WTC11 (cell line): ENCODE measurements at places on chromosomes 16 and 17. TPM values are rescaled to one million over a fixed set of nuclear protein-coding genes. Genes with fewer than 3 reads are reported as not detected.

DNA sequence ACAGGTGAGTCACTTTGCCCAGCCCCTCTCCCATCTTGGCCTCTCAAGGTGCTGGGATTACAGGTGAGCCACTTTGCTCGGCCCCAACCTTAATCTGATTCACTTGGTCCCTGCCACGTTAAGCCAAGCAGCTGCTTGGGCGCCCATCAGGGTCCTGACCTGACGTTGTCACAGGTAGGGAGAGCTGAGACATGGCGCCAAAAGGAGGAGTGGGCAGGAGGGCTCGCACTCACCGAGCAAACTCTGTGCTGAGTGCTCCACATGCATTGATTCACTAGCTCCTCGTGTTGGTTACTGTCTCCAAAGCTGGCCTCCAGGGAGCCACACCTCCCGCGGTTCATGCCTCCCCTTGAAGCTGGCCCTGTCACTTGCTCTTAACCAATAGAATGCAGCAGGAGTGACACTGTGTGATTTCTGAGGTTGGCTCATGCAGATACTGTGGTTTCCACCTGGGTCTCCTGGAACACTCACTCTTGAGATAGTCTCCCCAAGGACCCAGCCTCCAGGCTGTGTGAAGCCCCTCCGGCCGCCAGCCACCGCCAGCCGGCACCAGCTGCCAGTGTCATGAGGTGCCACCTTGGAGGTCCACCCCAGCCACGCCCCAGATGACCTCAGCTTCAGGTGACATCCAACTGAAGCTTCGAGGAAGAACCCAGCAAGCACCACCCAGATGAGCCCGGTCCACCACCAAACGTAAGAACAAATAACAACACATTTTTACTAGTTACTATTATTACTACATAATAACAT is 223.0 kb downstream of the GSG1L start:
- no peak overlapping the region for H3K4me3 ChIP-seq
- H3K27me3 ChIP-seq, result no peaks in the 10 kb centered on the region
- no peak for DNase-seq

COA3 gene
- total RNA-seq, result 54.2 to 65.2 TPM (median 60.9 TPM) in 3 replicates

- H3K36me3 ChIP-seq, result no peaks in the 10 kb centered on the region
- no peak for DNase-seq
- H3K4me1 ChIP-seq, result peaks cover 15% of the 10 kb centered on the region
- no peak overlapping the region for H3K4me3 ChIP-seq
Measured at GRCh38 chr16:8576141-8577004, 13.9 kb downstream of the TMEM114 start.

PPL gene
- 28.5 to 29.6 TPM (median 28.7 TPM) in 3 replicates for total RNA-seq

GRCh38 chr16:85357924-85358505 is 245.7 kb upstream of the CIBAR2 start:
- H3K4me1 ChIP-seq, result peaks cover 12% of the 10 kb centered on the region
- H3K27ac ChIP-seq, result no peak overlapping the region
- H3K27me3 ChIP-seq, result no peaks in the 10 kb centered on the region

IGFALS gene
- total RNA-seq, result not detected in 3 replicates

CDH11 gene
- 9.8 to 11.6 TPM (median 10.1 TPM) in 3 replicates for total RNA-seq

- H3K27ac ChIP-seq, result no peak overlapping the region
- no peaks in the 10 kb centered on the region for H3K27me3 ChIP-seq
- no peak for DNase-seq
- H3K4me1 ChIP-seq, result no peaks in the 10 kb centered on the region
Measured at GRCh38 chr16:8901320-8901861, 19.2 kb downstream of the LITAFD start.

TAT gene
- total RNA-seq, result 0.66 to 0.89 TPM (median 0.68 TPM) in 3 replicates

DNA sequence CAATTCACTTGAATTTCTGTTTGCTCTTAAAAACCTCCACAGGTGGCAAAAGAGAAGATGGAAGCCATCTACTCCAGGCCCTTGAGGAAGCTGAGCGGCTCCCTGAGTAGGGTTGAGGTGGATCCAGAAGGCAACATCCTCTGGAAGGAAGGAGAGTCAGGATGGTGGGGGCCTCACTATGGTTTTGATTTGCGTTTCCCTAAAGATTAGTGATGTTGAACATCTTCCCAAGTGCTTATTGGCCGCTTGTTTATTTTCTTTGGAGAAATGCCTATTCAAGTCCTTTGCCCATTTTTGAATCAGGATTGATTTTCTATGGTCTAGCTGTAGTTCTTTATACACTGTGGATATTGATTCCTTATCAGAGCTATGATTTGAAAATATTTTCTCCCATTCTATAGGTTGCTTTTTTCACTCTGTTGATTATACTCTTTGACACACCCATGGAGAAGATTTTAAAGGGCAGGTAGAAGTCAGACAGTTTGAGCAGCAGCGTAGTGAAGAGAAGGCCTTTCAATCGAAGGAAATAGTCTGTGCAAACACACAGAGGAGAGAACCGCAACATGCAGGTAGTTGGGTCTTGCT is 58.6 kb downstream of the WSB1 start:
- peak overlapping the region; percentile 81 for H3K4me3 ChIP-seq
- DNase-seq, result no peak
- peak overlapping the region; percentile 62 for H3K27ac ChIP-seq
- H3K36me3 ChIP-seq, result peaks cover 4% of the 10 kb centered on the region; the same call in 1 of the 2 replicates
- H3K27me3 ChIP-seq, result peaks cover 9% of the 10 kb centered on the region; the same call in 1 of the 2 replicates

DNA sequence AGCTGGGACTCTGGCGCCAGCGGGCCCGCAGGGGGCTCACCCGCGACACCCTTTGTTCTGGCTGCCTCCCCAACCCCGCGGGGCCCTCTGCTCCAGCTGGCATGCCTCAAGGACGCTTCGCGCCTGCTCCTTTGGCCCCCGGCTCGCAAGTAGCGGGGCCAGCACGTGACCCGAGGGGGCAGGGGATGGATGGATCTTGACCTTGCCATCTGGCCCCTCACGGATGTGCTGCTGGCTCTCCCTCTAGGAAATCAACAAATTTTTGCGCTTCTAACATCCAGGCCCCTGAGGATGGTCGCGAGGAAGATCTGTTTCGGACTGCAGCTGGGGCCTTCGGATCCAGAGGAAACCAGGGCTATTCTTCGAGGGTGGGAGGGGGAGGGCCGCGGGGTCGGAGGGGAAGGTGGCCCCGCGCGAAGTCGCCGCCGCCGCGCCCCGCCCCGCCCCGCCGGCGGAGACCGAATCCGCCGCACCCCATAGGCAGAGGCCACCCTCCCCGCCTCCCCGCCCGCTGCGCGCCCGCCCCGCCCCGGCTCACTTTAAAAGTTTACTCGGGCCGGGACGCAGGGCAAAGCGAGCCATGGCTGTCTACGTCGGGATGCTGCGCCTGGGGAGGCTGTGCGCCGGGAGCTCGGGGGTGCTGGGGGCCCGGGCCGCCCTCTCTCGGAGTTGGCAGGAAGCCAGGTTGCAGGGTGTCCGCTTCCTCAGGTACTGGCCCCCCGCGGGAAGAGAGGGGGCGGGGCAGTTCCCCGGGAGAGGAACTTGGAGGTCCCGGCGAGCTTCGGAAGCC is at the start of gene ACSF2:
Gene ACSF2, plus strand, starts transcription at position 537 of the 790 bp plus-strand sequence. Its CDS starts 44 bp downstream, at position 581.
- no peaks in the 10 kb centered on the region for H3K36me3 ChIP-seq
- H3K4me3 ChIP-seq, result peak within 1 kb of the TSS; percentile 76
- peaks cover 24% of the 10 kb centered on the region for H3K27me3 ChIP-seq
- peaks cover 17% of the 10 kb centered on the region for H3K4me1 ChIP-seq
- peak within 1 kb of the TSS; percentile 25; the same call in 1 of the 2 replicates for H3K27ac ChIP-seq

GRCh38 chr17:21174713-21175112 is 39.2 kb downstream of the TMEM11 start:
- no peaks in the 10 kb centered on the region; the same call in 1 of the 2 replicates for H3K27me3 ChIP-seq
- no peak overlapping the region for H3K27ac ChIP-seq
- peaks cover 12% of the 10 kb centered on the region for H3K36me3 ChIP-seq
- H3K4me3 ChIP-seq, result no peak overlapping the region

OTOP3 gene
- not detected in 3 replicates for total RNA-seq

KRT36 gene
- total RNA-seq, result not detected in 3 replicates

- DNase-seq, result no peak
- H3K4me3 ChIP-seq, result no peak overlapping the region
- no peaks in the 10 kb centered on the region for H3K36me3 ChIP-seq
- H3K27ac ChIP-seq, result 0 out of 2 replicates have a peak overlapping the region, but pooled peaks have one; percentile 22
- peaks cover 12% of the 10 kb centered on the region for H3K27me3 ChIP-seq
Measured at GRCh38 chr17:29070308-29070707, 27.4 kb downstream of the PIPOX start.

- peaks cover 17% of the 10 kb centered on the region for H3K4me1 ChIP-seq
- no peak overlapping the region for H3K4me3 ChIP-seq
- H3K36me3 ChIP-seq, result peaks cover 55% of the 10 kb centered on the region
- no peaks in the 10 kb centered on the region for H3K27me3 ChIP-seq
- DNase-seq, result no peak
- H3K27ac ChIP-seq, result no peak overlapping the region
Measured at GRCh38 chr16:21164521-21165168, 6.2 kb downstream of the LDAF1 start.

DNA sequence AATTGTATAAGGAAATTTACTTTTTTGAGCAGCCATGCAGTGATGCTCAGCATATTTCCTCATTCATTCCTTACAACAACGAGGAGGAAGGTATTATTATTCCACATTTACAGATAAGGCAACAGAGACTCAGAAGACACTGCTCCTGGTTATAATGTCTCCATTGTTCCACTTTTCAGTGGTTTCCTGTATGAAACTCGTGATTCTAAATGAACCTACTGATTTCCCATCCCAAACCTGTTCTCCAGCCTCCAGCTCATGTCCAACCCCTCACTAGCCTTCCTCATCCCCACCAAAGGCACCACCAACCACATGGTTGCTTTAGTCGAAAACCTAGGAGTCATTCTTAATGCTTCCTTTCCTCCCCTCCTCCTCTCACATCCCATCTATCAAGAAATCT is 12.5 kb upstream of the ERCC4 start:
- H3K27me3 ChIP-seq, result peaks cover 10% of the 10 kb centered on the region
- H3K4me3 ChIP-seq, result no peak overlapping the region
- no peak overlapping the region for H3K27ac ChIP-seq
- no peak for DNase-seq

- H3K4me3 ChIP-seq, result no peak overlapping the region
- H3K4me1 ChIP-seq, result no peaks in the 10 kb centered on the region; the same call in 1 of the 2 replicates
- H3K36me3 ChIP-seq, result no peaks in the 10 kb centered on the region
- no peak for DNase-seq
Measured at GRCh38 chr17:48483004-48483403, 47.8 kb downstream of the HOXB1 start.

DNA sequence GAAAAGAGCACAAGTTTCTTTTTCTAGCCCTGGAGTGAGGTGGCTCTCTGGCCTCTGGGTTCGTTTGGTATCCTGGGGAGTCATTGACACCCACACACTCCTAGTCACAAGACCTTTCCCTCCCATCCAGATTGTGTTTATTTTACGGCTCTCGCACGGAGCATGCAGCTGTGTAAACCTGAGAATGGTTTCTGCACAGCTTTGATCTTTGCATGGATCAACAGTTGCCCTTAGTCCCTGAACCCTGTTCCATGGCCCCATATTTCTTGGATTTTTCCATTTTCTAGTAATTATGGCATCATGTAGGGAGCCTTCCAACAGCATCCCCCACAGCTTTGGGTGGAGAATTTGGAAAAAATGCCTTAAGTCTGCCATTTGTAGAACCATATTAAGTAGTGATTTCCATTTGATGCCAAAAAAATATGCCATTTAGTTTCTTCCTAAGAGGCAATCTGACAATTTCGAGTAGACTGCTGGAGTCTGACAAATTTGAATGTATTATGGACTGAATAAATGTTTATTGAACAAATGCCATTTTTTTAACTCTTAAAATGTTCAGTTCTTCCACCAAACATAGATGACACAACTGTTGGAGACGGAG is 197.7 kb downstream of the WWOX start:
- H3K27ac ChIP-seq, result no peak overlapping the region
- no peak overlapping the region for H3K4me3 ChIP-seq
- H3K4me1 ChIP-seq, result peaks cover 3% of the 10 kb centered on the region
- H3K27me3 ChIP-seq, result no peaks in the 10 kb centered on the region
- DNase-seq, result no peak

KRT24 gene
- not detected in 3 replicates for total RNA-seq

CACNG1 gene
- total RNA-seq, result not detected in 3 replicates

- H3K4me1 ChIP-seq, result peaks cover 39% of the 10 kb centered on the region
- DNase-seq, result no peak
- no peak overlapping the region; the same call in 1 of the 2 replicates for H3K4me3 ChIP-seq
- H3K36me3 ChIP-seq, result peaks cover 9% of the 10 kb centered on the region
- H3K27ac ChIP-seq, result peak overlapping the region; percentile 78
Measured at GRCh38 chr17:60748204-60748603, 70.6 kb downstream of the BCAS3 start.

DNA sequence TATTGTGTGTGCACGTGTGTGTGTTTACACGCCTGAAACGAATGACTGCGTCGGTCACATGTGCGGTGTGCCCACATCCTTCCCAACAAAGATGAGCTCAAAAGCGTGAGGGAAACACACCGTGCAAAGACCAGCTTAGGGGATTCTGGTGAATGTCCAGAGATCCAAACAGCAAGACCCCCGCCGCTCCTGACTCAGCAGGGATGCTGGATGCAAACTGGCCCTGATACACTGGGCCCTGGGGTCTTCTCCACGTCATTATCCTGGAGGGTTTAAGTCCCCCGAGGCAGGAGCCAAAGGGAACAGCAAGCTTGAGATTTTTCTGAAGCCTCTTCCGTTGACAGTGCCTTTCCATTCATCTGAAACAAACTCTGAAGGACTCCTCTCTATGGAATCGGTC is 59.2 kb downstream of the TBC1D16 start:
- H3K4me1 ChIP-seq, result peaks cover 12% of the 10 kb centered on the region
- peaks cover 8% of the 10 kb centered on the region for H3K36me3 ChIP-seq
- H3K4me3 ChIP-seq, result no peak overlapping the region
- no peak for DNase-seq

DNA sequence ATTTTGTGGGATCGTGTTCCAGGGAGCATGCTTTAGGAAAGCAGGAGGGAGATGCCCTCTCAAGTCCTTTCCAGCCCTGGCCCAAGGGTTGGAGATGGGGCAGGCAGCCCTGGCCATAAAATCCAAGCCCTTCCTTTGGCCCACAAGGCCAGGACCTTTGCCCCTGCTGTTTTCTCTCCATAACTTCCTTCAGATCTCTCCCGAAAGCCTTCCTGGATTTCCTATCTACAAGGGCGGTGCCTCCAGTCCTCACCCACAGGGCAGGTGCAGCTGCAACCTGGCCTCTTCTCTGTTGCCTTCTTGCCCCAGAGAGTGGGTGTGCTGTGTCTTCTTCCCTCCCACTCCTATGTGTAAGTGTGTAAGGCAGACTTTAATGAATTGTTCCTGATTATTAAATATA is 8.5 kb upstream of the PDP2 start:
- no peak for DNase-seq
- peaks cover 18% of the 10 kb centered on the region for H3K4me1 ChIP-seq
- H3K27ac ChIP-seq, result no peak overlapping the region
- no peaks in the 10 kb centered on the region for H3K36me3 ChIP-seq

- H3K4me1 ChIP-seq, result no peaks in the 10 kb centered on the region
- no peak overlapping the region for H3K27ac ChIP-seq
- H3K27me3 ChIP-seq, result no peaks in the 10 kb centered on the region
- no peak for DNase-seq
Measured at GRCh38 chr17:50355701-50356341, 9.9 kb downstream of the XYLT2 start.

- no peak overlapping the region for H3K4me3 ChIP-seq
- peaks cover 3% of the 10 kb centered on the region; the same call in 1 of the 2 replicates for H3K36me3 ChIP-seq
- no peaks in the 10 kb centered on the region for H3K4me1 ChIP-seq
Measured at GRCh38 chr16:80288616-80289015, 252.2 kb upstream of the DYNLRB2 start.

- peak overlapping the region; percentile 92 for H3K27ac ChIP-seq
- H3K4me1 ChIP-seq, result no peaks in the 10 kb centered on the region
- H3K4me3 ChIP-seq, result no peak overlapping the region
- DNase-seq, result no peak
Measured at GRCh38 chr17:81074875-81075274, 39.9 kb downstream of the BAIAP2 start.

GRCh38 chr17:55654022-55654421 is 68.6 kb downstream of the TMEM100 start:
- DNase-seq, result no peak
- no peak overlapping the region for H3K27ac ChIP-seq
- H3K4me3 ChIP-seq, result no peak overlapping the region
- H3K4me1 ChIP-seq, result no peaks in the 10 kb centered on the region
- no peaks in the 10 kb centered on the region for H3K36me3 ChIP-seq

CFAP119 gene
- total RNA-seq, result 4.6 to 6.6 TPM (median 6.2 TPM) in 3 replicates

VMP1 gene
- 72.8 to 79.1 TPM (median 72.9 TPM) in 3 replicates for total RNA-seq
